Anterior cingulate cortex (tissue), 58 donors: ENCODE measurements at places on chromosomes 12 and 14.

- DNase-seq, result no peak
These were observed 125.6 kb downstream of the FOXN3 start for GRCh38 chr14:89291351-89291940.

- DNase-seq, result no peak
These were observed 298.4 kb downstream of the SYT1 start for GRCh38 chr12:79162948-79163347.

- DNase-seq, result no peak
These were observed 15.6 kb upstream of the TAS2R43 start for GRCh38 chr12:11107719-11108118.

- DNase-seq, result no peak
These were observed 56.9 kb upstream of the PIWIL1 start for GRCh38 chr12:130280742-130281141.

- no peak for DNase-seq
These were observed 455.5 kb downstream of the RGS6 start for GRCh38 chr14:72387726-72388125.

GRCh38 chr14:27061299-27061698 is 463.5 kb upstream of the NOVA1 start:
- DNase-seq, result no peak

- peak; percentile 41 for DNase-seq
These were observed 19.3 kb upstream of the KRT7 start for GRCh38 chr12:52213564-52214420.
